ENCODE measurements at places on chromosomes 16 and 17.

GRCh38 chr16:69922200-69922599 lies 28.9 kb upstream of the CLEC18A start:
- no peak for DNase-seq

DNA sequence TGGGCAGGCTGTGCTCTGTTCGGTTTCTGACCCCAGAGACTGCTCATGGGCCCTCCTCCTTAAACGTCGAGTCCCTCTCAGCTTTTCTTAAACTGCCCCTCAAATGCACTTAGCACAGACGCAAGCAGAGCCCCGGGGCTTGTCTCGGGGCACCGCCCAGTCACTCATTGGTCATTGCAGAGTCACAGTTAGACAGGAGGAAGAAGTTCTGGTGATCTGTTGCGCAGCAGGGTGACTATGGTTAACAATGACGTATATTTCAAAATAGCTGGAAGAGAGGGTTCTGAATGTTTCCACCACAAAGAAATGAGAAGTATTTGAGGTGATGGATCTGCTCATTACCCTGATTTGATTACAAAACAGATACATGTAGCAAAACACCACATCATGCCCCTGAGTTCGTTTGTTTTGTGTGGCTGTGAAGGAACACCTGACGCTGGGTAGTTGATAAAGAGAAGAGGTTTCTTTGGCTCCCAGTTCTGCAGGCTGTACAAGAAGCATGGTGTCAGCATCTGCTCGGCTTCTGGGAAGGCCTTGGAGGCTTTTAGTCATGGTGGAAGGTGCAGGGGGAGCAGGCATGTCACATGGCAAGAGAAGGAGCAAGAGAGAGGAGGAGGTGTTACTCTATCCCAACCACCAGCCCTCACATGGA lies 387.4 kb downstream of the CPPED1 start:
- DNase-seq, result no peak

GRCh38 chr17:27477050-27477888 lies 21.0 kb downstream of the KSR1 start:
- no peak for DNase-seq

- no peak for DNase-seq
Observed at GRCh38 chr16:27980919-27981700, 82.4 kb downstream of the GSG1L start.

DNA sequence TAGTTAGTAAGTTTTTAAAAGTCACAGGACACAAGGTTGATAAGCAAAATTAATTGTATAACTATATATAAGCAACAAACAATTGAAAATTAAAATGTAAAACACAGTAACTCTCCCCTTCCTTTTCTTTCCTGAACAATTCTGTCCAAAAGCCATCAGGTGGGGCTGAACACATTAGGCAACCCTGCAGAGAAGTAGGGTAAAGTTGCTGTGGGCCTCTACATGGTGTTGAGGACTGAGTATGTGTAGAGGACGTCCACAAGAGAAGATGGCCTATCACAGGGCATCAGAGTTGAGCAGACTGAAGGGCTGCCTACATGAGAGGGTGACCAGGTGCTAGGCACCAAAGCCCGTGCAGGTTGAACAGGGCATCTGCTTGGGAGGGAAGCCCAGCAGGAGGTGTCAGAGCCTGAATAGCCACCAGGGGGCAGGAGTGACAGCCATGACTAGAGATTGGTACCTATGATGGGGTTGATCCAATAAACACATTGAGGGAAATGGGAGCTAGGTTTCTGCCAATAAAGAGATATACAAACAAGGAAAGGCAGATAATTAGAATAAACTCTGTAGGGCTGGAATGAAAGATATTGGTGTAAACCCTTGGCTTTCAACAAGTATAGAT lies 415.1 kb downstream of the NPIPA8 start:
- DNase-seq, result peak; percentile 54

GRCh38 chr16:84630446-84631152 lies 12.7 kb upstream of the COTL1 start:
- DNase-seq, result no peak

DNA sequence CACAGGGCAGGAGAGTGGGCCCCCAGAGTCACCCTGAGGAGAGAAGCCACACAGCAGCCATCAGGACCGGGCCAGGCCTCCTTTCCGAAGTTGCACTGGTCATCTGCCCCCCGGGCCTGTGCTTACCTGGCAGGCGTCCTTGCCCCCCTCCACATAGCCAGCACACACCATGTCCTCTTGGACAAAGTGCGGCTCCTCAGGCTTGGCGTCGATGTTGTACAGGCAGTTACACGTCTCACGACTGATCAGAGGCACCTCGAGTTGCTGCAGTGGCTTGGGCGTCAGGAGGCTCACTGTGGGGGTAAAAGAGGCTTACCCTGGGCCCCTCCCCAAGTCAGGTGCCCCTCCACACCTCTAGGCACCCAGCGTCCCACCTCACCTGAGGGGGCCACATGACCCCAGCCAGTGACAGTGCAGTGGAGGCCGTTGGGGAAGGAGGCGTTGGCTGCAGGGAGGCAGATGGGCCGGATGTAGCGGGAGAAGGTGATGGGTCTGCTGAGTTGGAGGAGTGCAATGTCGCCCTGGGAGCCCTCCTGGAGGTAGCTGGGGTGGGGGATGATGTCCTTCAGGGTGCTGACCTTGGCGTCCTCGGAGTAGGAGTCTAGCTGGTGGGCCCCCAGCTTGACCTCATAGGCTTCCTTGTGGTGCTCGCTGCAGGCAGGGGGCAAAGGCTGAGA lies 3.1 kb downstream of the PRSS8 start:
- no peak for DNase-seq

- no peak for DNase-seq
Observed at GRCh38 chr16:58421059-58421458, 28.8 kb downstream of the GINS3 start.

DNA sequence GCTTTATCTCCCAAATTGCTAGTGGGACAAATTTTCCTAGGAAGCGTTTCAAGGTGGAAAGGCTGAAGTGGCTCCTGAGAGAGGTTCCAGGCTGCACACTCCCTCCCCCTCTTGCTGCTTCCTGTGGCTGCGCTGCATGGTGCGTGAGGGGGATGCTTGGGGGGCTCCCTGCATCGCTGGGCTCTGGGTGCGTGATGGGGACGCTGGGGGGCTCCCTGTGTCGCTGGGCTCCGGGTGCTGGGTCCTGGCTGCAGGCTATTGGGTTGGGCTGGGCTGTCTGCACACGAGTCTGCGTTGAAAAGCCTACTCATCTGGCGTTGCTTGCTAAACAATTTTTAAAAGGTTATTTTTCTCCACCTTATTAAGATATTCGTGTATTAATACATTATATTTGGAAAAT lies 30.1 kb downstream of the NDEL1 start:
- DNase-seq, result no peak

- no peak for DNase-seq
Observed at GRCh38 chr17:2708585-2709182, 2.9 kb downstream of the CLUH start.

DNA sequence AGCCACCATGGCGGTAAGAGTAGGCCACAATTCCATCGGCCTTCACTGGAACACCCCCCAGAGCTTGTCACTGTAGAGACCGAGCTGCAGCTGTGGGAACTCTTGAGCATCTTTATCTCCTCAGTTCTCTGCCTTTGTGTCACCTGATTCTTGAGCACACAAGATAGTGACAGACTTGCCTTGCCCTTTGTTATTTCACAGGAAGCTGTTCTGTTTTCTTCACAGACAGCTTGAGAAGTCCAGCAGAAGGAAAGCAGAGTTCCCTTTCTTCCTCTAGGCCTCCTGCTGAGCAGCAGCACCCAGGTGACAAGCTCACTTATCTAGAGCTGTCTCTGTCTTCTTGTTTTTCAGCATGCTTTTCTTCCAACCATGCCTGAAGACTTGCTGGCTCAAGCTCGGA lies 38.4 kb upstream of the ENDOV start:
- no peak for DNase-seq

GRCh38 chr17:76232342-76232741 lies 8.0 kb downstream of the RNF157 start:
- no peak for DNase-seq

DNA sequence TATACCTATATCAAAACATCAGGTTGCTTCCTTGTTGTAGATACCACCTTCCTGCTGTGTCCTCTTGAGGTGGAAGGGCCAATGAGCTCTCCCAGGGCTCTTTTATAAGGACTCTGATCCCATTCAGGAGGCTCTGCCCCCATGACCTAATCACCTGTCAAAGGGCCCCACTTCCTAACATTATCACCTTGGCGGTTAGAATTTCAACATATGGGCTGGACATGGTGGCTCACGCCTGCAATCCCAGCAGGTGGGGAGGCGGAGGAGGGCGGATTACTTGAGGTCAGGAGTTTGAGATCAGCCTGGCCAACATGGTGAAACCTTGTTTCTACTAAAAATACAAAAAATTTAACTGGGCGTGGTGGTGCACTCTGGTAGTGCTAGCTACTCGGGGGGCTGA lies 86.4 kb downstream of the HAPSTR1 start:
- DNase-seq, result no peak

DNA sequence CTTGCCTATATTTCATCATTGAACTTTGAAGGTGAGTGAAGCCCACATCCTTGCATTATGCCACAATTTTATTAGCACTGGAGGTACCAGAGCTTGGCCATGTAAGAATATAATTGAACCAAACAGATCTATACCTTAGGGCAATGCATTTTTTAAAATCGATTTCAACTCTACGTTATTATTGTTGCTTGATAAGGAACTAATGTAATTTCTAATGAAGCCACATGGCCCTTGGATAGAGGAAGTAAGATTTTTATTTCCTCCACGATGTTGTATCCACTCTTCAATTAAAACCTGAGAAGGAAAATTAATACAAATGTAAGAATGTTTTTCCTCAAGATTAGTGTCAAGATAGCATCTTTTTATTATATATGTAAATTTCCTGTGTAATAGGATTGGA lies 370.0 kb upstream of the EEF2KMT start:
- DNase-seq, result no peak

DNA sequence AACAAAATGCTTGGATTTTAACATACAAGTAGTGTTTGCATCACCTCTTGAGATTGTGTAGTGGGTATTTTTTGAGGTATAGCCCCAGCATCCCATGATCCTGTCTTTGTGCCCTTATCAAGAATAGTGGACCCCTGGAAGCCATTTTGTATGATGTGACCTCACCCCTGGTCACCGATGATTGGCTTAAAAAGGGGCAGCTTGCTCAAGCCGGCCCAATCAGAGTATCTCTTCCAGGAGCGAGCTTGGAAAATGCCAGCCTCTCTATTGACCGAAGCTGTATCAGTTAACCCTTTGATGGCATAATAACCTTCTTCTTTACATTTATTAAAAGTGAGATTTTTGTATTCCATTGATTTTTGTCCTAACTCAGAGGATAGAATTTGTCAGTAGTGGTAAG lies 55.5 kb upstream of the FAM20A start:
- DNase-seq, result no peak

DNA sequence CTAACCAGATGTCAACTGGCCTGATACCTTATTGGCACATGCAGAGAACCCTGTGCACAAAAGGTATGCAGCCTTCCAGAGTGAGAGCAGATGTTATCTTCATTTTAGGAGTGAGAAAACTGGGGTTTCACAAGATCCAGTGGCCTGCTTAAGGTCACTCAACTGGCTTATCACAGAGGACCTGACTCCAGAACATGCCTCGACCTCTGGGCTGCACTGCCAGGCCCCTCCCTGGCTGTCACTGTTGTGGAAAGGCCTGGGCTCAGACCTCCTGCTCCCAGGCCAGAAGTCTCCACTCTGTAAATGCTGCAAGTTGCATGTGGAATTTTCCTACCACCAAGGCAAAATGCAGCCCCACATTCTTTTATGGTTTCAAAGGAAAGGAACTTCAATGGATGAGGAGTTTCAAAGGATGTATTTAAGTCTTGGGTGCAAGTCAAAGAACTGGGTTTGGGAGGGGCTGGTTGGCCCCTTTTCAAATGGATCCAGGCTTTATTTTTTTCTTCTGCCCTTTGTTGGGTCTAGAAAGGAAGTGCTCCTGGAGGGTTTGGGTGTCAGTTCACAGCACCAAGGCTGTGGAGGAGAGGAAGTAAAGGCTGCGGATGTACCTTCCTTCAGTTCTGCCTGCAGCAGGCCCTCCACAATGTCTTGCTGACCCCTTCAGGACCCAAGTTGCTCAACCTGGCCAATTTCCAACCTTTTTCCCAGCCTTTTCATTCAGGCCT lies 30.4 kb upstream of the SMPD3 start:
- DNase-seq, result no peak

DNA sequence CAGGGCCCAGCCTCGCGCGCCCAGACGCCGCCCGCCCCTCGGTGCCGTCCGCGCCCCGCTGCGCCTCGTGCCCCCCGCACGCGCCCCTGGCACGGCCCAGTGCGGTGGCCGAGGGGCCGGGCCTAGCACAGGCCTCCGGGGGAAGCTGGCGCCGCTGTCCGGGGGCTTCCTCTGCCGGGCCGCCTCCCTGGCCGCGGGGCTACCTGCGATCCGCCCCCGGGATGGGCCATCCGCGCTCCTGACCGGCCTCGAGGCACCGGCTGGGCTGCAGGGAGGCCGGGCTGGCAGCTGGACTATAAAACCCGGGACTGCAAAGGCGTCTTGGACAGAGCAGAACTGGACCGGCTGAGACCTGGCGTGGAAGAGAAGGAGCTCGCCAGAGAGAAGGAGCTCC lies 783 bp downstream of the BHLHA9 start:
- no peak for DNase-seq

- DNase-seq, result no peak
Observed at GRCh38 chr17:64747938-64748540, 85.9 kb upstream of the SMURF2 start.

DNA sequence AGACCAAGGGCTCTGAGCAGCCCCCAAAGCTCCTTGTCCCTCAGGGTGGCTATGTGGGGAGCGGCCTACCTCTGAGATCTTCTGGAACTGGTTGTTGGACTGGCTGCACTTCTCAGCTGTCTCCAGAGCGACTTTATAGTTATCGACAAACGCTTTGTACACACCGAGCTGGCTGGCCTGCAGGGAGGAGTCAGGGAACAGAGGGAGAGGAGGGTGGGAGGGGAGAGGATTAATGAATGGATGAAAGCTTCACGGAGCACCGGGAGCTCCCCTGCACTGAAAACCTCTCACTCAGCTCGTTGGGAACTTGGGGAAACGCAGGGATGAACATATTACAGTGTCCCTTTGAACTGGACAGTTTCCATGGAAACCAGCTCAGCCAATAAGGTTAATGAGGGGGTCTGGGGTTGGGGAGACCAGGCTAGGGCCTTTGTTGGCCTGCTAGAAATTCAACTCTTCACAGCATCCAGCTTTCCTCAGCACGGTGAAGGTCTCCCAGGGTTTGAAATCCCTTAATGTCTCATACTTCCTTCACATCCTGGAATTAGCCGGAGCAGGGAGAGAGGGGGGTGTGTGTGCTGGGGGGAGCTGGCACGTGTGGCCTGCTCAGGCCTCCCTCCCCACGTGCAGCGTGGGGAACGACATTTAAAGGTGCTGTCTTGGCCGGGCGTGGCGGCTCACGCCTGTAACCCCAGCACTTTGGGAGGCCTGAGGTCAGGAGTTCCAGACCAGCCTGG lies 86.7 kb downstream of the TIMM22 start:
- no peak for DNase-seq

DNA sequence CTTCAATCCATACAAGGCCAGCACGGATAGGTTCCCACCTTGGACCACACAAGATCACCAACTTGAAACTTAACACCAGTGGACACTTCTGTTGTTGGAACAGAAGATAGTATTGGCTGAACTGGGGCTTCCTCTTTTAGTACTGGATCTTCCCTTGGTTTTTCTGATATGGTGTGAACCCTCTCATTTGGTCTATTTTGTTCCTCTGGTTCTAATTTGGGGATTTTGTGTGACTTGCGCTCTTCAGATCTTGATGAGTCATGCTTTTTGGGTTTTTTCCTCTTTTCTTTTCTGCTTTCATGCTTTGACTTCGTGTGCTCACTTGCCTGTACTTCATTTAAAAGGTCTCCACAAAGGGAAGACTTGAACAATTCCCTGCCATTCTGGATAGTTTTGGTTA lies 39.0 kb downstream of the SOST start:
- DNase-seq, result no peak
